ENCODE measurements at places on chromosomes 5 and 9.

GRCh38 chr5:74186356-74187315 lies 453.9 kb downstream of the ENC1 start:
- DNase-seq, result no peak

GRCh38 chr5:119117237-119117636 lies 46.4 kb downstream of the DMXL1 start:
- DNase-seq, result no peak

DNA sequence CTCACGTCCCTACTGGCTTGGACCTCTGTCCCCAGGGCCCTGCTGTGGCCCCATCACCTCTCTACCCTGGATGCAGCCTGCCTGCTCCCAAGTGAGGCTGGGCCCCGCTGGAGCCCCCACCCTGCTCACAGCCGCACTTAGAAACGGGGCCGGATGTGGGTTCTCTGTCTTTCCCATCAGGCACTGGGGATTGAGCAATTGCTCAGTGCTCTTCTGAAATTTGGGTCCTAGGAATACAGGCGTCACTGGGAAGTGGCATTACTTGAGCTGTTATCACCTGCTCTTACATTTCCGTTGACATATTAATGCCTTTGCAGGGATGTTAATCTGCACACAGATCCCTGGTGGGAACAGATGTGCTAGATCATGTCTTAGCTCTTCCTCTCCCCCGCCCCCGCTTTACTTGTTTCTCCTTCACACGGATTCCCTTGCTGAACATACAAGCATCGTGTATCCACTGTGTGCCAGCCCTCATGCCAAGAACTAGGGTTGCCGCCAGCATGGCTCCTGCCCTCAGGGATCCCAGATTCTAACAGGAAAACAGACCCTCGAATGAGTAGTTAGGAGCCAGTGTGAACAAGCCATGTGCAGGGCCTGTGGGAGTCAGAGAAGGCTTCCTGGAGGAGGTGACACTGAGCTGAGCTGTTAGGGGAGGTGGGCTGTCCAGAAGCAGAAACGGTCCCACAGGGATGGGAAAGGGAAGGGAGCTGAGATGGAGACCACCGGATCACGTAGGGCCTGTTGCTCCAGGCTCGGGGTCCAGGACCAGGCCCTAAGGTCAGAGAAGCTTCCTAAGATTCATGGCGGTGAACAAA lies 65.1 kb downstream of the NEK6 start:
- DNase-seq, result no peak

GRCh38 chr5:127085796-127086195 lies 12.5 kb upstream of the C5orf63 start:
- no peak for DNase-seq

GRCh38 chr5:135367076-135367475 lies 32.0 kb downstream of the MACROH2A1 start:
- DNase-seq, result no peak

GRCh38 chr9:99489060-99489413 lies 267.0 kb downstream of the SEC61B start:
- no peak for DNase-seq

DNA sequence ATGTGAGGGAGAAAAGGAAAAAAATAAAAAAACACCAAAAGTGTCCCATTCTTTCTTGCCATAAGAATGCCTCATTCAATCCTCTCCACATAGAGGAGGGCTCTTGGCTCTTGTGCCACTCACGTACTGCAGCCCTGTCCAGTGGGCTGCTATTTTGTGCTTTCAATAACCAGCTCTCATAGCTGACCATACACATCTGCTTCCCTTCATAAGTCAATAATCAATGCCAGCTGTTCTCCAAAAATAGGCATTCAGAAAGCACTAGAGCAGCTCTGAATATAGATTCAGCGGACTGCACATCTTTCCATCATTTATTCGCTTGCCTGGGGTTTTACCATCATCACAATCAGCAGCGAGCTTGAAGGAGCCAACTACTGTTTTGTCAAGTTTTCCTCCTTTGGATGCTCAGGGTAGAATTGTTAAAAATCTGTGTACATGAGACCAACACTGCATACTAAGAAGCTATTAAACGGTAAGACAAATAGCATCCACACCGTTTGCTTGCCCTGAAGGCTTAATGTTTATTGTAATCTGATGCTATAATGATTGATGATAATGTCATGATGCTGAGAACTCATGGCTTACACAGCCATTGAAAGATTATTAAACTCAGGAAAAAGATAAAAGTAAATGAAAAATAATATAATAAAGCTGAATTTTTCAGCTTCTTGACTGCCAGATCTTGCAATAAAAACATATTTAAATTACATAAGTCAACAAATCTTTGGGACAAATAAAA lies 80.0 kb downstream of the OXCT1 start:
- no peak for DNase-seq

DNA sequence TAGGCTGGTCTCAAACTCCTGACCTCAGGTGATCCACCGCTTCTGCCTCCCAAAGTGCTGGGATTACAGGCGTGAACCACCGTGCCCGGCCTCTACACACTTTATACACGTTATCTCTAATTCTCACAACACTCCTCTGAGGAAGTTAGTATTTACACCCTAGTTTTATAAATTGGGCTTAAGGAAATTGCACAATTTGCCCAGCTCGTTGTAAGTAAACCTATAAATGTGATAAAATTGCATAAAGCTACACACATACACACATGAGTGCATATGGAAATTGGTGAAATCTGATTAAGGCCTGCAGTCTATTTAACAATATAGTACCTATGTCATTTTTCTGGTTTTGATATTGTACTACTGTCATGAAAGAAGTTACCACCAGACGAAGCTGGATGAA lies 4.4 kb upstream of the SLC4A9 start:
- DNase-seq, result no peak

GRCh38 chr5:57802131-57802530 lies 319.5 kb upstream of the ACTBL2 start:
- DNase-seq, result no peak

DNA sequence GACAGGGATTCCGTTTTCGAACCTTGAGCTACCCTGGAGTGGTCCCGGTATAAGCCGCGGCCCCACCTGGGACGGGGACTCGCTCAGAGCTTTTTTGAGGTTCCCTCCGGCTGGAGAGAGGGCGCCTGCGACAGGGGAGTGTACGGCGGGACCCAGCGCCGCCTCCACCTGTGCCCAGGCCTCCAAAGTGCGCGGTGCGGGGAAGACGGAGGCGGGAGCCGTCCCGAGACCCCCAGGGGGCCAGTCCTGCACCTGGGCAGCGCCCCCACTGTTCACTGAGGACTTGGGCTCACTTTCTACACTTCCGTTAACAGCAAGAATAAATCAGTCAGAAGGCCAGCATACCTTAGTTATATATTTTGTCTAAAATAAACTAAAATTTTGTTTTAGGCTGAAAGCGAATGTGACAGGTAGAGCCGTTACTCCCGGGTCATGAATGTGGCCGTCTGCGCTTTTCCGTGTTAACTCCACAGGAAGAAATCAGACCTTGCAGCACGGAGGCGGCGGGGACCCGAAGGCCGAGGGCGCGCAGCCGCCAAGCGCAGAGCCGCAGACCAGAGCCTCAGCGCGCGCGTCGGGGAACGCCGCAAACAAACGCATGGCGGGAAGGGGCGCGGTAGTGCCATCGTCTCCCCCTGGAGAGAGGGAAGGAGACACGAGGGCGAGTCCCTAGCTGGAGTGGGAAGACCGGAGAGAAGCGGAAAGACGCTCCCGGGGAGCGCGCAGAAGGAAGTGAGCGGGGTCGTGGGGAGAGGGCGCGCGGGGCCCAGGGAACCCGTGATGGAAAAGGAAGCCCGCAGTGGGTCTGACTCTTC lies 14.1 kb downstream of the TRIM7 start:
- DNase-seq, result no peak

GRCh38 chr9:89080193-89080592 lies 88.9 kb downstream of the S1PR3 start:
- no peak for DNase-seq

GRCh38 chr9:134225816-134226215 lies 61.5 kb upstream of the RNU6ATAC start:
- no peak for DNase-seq

DNA sequence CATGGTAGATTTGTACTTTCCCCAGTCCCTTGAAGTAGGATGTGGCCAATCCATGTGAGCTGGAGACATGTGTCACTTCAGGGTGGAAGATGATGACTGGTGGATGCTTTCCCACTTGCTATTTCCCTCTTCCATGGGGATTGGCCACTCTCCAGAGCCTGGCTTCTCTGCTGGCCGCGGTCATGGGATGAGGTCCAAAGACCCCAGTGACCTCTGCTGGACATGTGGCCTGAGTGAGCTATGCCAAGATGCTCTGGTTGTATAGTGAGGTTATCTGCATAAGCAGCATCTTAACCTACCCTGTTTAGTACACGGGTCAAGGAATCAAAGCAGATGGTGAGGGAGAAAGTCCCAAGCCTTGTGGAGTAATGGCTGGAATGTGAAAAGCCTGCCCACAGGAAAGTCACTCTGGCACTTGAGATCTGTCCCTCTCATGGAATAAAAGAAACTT lies 47.1 kb downstream of the SH3PXD2B start:
- DNase-seq, result no peak

DNA sequence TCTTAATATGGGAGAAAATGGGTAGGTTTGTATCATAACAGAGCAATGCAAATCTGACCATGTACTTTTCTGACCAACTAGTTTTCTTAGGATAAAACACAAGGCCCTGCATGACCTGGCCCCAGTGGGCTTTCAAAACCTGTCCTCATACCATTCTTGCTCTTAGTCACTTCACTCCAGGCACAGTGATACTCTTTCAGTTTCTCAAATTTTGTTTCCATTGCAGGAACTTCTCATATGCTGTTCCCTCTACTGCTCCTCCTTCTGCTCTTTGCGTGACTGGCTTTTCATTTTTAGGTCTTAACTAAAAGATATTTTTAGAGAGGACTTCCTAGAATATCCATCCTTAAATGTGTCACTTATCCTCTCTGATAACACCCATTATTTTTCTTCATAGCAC lies 112.4 kb downstream of the INIP start:
- no peak for DNase-seq

DNA sequence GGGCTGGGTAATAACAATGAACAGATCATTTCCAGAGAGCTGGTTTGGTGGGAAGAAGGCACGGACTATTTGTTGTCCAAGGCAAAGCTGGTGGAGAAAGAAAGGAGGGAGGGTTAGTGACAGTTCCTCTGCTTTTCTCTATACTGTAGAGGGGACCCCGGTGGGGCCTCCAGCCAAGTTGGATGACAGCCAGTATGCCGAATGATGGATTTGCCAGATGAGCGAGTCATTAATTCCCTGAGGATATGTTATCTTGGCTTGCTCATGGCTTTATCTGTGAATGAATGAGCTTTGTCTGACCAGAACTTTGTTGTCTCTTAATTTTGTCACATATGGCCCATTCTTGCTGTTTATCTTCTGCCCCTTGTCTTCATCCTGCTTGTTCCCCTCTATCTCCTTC lies 158.6 kb upstream of the GLRA1 start:
- DNase-seq, result no peak

GRCh38 chr5:2306711-2307110 lies 424.0 kb upstream of the IRX4 start:
- DNase-seq, result no peak

Data from bone marrow (tissue), 2 donors.